ENCODE measurements at places on chromosomes 7 and 10.

- no peak for DNase-seq
Observed at GRCh38 chr10:63919575-63920279, 398.5 kb downstream of the REEP3 start.

- DNase-seq, result no peak
Observed at GRCh38 chr7:132646052-132646451, 69.8 kb upstream of the PLXNA4 start.

DNA sequence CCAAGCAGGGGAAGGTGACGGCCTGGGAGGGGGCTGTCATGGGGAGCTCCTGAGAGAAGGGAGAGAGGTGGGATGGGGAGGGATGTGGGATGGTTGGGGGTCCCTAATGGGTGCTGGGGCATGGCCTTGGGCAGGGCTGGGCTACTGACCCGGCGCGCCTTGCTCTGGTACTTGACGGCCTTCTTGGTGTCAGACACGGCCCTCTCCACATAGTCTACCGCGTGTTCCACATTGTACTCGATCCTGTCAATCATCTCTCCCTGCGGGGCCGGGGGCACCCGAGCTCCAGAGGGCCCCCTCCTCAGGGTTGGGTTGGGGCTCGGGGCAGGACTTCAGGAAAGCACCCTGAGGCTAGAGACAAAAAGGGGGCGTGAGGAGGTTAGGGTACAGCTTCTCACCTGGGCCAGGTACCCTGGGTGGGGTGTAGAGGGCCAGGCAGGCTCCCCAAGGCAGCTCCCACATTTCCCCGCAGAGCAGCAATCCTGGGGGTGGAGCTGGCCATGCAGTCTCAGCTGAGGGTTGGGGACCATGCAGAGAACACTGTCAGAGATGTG lies 17.3 kb downstream of the BUD23 start:
- no peak for DNase-seq

DNA sequence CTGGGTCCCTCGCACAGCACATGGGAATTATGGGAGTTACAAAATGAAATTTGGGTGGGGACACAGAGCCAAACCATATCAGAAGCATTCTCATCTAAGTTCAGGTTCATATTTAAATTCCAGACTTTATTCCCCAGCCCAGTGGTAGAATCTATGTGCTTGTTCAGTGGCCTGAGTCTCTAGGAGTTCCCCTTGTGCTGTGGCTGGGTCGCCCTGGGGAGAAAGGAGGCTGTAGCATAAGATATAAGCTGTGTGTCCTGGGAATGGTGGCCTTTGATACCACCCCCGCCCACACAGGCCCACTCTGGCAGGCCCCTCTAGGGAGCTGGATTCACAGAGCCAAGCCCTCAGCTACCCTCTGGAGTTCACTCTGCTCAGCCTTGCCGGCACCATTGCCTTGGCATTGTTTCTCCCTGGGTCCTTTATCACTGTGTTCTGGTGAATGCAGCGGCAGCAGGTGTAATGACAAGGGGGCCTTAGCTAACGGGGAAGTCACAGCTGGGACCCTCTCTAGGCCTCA lies 64.2 kb downstream of the MINDY4 start:
- DNase-seq, result no peak

GRCh38 chr10:1850971-1851527 lies 113.7 kb upstream of the ADARB2 start:
- no peak for DNase-seq

- no peak for DNase-seq
Observed at GRCh38 chr10:128274938-128275337, 148.7 kb upstream of the MKI67 start.

DNA sequence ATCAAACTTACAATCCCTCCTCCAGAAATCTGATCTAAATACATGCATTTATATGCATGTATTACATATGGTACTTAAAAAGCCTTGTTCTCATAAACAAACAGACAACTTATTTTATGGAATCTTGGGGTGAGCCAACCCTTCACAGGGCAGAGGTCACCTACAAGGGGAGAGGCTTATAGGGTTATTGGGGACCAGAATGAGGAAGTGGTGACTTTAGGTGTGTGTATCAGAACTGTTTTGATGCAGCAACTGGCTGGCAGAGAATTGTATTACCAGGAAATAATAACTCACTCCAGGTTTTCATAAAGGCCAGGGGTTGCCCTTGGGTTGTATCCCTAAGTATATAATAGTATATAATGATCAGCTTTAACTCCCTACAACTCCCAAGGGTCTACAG lies 91.1 kb downstream of the SVIL start:
- DNase-seq, result no peak

GRCh38 chr7:131602994-131603372 lies 46.6 kb upstream of the PODXL start:
- no peak for DNase-seq

- no peak for DNase-seq
Observed at GRCh38 chr10:119306986-119307392, 99.6 kb downstream of the GRK5 start.
